H1 (cell line): ENCODE measurements at places on chromosomes 7 and 10. TPM values are rescaled to one million over a fixed set of nuclear protein-coding genes. Genes with fewer than 3 reads are reported as not detected.

DNA sequence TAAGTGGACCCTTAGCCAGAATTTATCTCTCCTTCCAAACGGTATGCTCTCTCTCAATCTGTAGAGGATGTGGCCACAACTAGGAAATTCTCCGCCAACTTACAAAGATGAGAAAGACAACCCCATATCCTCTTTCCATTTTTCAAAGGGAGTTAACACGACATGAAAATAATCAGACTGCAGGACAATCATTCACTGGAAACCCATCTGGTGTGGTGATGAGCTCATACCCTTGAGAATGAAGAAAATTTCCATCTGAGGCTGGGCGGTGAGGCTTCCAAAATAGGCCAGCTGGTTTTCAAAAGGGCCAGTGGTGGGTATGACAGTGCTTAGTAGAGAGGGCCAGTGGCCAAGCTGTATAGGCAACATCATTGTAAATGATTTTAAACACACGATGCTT lies 369.6 kb downstream of the FRMD4A start:
- DNase-seq = no peak

- DNase-seq = no peak
Measured at GRCh38 chr10:78979938-78980337, 88.8 kb upstream of the ZMIZ1 start.

GRCh38 chr7:85310301-85310700 lies 123.4 kb upstream of the SEMA3D start:
- DNase-seq = no peak

DNA sequence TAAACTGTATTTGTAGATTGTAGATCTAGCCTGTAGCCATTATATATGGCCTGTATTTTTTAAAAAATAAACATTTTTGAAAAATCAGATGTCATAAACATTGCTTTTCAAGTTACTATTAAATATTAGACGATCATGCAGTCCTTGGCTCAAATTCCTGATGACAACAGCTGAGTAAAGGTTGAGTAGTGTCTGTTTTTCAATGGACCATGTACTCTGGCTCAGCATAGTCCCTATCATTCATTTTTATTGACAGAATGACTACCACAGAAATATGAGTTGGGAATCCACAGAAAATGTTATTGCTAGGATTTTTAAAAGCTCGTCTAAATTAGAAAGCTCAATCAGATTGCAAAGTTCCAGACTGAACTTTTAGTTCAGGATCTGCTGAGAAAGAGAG lies 145.4 kb downstream of the SORCS1 start:
- no peak for DNase-seq

DNA sequence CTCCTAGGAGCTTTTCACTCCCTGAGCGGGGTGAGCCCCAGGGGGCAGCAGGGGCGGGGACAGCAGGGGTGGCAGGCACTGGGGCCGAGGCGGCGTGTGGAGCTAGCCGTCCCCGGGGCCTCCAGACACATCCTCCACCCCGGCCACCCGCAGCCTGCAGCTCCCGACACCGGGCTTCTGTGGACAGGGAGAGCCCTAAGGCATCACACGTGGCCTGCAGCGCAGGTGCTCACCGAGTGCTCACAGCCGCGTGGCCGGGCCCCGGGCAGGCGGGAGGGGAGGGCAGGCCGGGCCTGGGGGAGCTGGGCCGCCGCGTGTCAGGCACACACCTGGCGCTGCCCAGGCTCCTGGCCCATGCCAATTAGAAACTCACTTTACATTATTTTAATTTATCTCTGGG lies 51.4 kb downstream of the MICALL2 start:
- DNase-seq = no peak

DNA sequence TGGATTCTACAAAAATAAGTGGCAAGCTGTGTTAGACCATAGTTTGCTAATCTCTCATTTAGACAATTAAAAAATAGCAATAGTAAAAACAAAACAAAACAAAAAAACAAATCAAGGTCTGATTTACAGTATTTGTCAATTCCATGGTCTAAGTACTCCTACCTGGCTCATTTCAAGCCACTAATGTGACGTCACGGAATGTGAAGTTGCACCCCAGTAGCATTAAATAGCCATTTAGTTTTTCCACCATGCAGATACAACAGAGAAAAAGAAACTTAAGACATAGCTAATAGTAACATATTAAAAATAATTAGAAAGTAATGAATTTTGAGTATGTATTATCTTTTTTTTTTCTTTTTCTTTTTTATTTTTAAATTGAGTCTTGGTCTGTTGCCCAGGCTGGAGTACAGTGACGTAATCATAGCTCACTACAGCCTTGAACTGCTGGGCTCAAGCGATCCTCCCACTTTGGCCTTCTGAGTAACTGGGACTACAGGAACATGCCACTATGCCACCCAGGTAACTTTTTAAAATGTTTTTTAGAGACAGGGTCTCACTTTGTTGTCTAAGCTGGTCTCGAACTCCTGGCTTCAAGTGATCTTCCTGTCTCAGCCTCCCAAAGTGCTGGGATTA lies 101.2 kb downstream of the MKX start:
- no peak for DNase-seq

DNA sequence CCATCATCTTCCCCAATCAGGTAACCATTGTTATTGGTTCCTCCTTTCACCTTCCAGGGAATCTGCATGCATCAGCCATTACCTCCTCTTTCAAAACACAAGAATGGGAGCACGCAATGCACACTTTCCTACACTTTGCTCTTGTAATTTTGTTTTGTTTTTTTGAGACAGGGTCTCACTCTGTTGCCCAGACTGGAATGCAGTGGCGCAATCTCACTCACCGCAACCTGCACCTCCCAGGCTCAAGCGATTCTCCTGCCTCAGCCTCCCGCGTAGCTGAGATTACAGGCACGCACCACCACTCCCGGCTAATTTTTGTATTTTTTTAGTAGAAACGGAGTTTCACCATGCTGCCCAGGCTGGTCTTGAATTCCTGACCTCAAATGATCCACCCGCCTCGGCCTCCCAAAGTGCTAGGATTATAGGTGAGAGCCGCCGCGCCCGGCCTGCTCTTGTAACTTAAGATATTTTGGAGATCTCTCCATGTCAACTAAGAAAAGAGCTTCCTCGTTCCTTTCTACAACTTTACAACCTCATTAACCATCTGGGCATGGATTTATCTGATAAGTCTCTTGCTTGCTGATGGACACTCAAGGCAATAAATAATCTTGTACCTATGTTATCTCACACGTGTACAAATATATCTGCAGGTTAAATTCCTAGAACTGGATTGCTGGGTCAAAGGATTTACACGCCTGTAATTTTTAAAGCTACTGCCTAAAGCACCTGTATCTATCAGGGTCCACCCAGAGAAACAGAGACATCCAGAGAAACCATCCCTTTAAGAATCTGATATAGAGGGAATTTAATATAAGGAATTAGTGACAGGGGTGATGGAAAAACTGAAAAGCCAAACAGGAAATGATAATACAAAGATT lies 4.2 kb downstream of the CYTH3 start:
- no peak for DNase-seq

DNA sequence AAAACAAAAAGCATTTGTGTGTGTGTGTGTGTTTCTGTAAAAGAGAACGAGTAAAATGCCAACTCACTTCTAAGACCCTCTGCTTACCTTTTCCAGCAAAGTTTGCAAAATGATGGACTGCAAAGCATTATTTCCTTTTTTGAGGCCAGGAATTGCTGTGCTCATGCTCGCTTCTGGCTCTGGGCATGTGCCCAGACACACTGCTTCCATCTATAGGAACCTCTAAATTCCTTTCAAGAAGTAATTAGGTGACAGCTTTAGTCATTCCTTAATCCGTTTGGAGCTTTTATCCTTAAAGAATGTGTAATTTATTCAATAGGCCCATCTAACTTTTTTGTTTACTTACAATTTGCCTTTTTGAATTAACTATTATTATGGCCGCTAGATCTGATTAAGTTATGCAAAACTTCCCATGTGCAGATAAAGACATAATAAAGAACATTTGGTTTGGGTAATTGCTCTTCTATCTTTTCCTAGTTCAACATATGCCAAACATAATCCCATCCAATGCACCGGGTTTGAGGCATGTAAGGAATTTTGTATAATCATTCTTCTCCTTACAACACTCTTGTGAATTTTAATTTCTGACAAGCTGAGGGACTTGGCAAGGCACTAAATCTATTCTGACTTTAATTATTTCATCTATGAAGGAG lies 34.7 kb downstream of the A1CF start:
- no peak for DNase-seq

DNA sequence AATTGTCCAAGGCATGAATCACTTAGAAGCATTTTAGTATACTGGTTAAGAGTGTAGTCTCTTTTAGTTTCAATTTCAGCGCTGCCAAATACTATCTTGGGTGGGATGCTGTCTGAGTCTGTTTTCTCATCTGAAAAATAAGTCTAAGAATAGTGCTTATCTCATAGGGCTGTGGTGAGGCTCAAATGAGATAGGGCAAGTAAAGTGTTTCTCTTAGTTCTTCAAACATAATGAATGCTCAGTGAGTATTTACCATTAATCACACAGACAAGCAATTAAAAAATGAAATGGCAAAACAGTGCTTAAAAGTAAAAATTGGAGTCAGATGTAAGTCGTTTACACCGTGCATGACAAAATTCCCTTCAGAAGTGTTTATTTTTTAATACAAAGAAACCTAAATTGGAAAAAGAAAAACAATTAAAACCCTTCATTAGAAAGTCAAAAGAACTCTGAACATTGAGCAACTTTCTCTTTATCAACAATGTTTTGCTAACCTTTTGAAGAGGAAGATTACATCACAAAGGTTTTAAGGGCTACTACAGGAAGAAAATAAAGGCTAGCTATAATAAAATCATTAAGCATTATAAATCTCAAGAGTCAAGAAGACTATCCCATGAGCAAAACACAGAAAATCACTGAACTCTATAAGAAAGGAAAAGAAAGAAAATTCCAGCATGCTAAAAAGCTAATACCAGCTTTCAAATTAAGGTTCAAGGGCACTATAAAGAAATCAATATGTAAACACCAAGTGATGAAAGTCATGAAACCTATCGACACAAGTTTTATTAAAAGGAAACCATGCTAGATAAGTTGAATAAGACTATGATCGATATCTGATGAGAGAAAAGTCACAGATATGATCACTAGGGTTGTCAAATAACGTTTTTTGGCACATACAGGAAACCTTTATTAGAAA lies 45.6 kb upstream of the C1GALT1 start:
- DNase-seq = no peak

- peak; percentile 68 for DNase-seq
Measured at GRCh38 chr10:46022978-46023702, 7.3 kb downstream of the NCOA4 start.

GRCh38 chr7:47357863-47358262 lies 224.0 kb downstream of the TNS3 start:
- DNase-seq = no peak

- no peak for DNase-seq
Measured at GRCh38 chr10:119025336-119025735, 4.2 kb upstream of the NANOS1 start.

- DNase-seq = no peak
Measured at GRCh38 chr7:77181734-77182133, 17.9 kb downstream of the FGL2 start.

DNA sequence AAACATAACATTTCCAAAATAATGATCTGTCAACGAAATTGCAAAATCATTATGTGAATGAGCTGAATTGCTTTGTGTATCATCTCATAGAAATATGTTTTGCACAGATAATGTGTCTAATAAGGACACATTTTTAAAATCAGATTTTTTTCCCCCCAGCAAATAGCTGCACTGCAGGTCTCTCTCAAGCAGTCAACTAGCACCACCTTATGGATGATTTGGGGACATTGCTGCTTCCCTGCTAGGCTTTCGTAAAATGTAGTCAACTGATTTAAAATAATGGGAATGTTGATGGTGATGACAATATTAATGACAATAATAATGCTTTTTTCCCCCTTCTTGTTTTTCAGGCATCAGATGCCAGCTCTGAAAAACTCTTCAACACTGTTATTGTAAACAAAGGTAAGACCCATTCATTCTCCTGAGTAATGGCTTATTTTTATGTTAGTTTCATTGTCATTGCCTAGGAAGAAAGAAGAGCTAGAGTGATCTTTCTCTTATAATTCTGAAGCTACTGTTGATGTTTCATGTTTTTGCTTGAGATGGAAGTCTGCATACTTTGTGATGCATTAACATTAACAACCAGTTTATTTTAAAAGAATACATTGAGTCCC lies 433.6 kb upstream of the GALNT17 start:
- DNase-seq = no peak

GRCh38 chr10:6215683-6216484 lies 13.2 kb downstream of the PFKFB3 start:
- DNase-seq = no peak

- peak; percentile 41 for DNase-seq
Measured at GRCh38 chr10:11444531-11445228, 166.8 kb downstream of the USP6NL start.

GRCh38 chr7:40541336-40541735 lies 406.5 kb downstream of the SUGCT start:
- no peak for DNase-seq

DNA sequence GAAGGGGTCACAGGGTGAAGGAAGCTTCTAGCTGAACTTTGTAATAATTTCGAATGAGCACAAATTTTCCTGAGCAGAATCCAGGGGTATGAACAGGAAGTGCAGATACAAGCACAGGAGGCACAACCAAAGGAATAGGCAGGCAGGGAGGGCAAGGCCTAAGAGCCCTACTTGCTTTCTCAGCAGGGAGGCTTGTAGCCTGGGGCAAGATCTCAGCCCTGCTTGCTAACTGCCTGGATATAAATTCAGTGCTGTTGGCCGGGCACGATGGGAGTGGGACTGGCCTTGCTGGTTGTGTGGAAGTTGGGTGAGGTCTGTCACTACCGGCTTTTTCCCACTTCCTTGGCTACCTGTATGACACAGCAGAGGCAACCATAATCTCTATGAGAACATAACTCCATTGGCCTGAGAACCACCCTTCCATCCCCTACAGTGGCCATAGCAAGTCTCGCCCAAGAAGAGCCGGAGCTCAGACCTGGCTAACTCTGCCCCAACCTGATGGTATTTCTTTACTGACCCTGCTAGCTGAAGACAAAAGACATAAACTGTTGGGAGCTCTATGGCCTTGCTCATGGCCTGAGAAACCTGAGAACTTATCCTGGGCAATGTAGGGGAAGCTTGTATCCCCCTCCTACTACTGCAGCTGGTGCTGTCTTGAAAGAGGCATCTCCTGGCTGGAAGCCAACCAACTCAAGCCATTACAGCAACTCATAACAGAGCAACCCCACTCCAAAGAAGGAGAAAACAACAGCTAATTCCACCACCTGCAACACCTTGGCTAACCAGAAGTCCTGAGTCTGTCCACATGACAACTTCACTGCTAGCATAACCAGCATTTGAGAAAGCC lies 27.6 kb downstream of the CLDN12 start:
- DNase-seq = no peak

The HMX3 gene
- polyA plus RNA-seq = 0.05 and 0.25 TPM in 2 replicates

The MAGI2 gene
- 5.2 and 6.0 TPM in 2 replicates for polyA plus RNA-seq

The DEPP1 gene
- 4.5 and 5.3 TPM in 2 replicates for polyA plus RNA-seq

The MBL2 gene
- not detected in 2 replicates for polyA plus RNA-seq

The HOXA5 gene
- not detected in 2 replicates for polyA plus RNA-seq

The CLRN3 gene
- polyA plus RNA-seq = not detected in 2 replicates

The TMEM213 gene
- 0.21 and 0.38 TPM in 2 replicates for polyA plus RNA-seq
